ENCODE measurements at places on chromosomes 13 and 19.

DNA sequence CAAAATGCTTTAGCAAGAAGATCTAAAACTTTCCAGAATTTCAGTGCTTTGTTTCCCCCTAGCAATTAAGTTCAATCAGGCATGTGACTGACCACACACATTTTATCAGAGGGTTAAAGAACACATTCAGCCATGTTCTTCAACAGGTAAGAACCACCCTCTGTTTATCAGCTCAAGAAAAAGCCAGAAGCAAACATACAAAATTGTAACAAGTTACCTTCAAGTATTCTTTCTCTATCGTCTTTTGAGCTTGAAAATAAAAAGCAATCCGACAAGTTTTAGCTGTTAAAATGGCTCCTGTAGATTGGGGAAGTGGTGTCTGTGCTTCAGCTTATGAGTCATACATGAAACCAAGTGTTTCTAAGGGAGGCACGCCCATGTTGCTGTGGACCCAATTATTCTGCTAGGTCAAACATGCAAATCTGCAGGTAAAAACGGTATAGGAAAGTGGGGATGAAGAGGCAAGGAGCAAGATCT, at the start of gene ELF1:
ELF1 (minus strand) TSS at position 306 of the 477 bp plus-strand sequence. CDS start 37,262 bp downstream, outside the sequence.
- DNase-seq, result peak; percentile 14

DNA sequence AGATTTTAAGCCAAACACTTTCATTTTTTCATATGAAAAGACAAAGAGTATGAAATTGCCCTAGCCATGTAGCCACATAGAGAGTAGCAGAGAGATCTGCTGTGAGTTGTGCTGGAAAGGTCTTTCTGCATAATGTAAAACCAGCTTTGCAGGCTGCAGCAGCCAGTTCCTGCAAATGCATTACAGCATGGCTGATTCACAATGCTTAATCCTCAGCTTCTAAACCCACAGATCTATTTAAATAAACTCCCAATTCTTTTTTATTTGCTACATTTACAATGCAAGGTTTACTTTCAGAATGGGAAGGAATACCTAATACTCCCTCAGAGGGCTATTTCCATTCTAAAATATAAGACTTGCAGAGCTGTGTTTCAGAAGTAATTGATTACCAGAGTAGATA, 185.6 kb upstream of the STARD13 start:
- no peak for DNase-seq

GRCh38 chr13:102825400-102825799, 20.4 kb upstream of the ERCC5 start:
- DNase-seq, result no peak

- no peak for DNase-seq
Measured at GRCh38 chr19:44026622-44027021, 1.4 kb downstream of the ZNF222 start.

- DNase-seq, result no peak
Measured at GRCh38 chr13:106455190-106455589, 80.3 kb downstream of the EFNB2 start.

DNA sequence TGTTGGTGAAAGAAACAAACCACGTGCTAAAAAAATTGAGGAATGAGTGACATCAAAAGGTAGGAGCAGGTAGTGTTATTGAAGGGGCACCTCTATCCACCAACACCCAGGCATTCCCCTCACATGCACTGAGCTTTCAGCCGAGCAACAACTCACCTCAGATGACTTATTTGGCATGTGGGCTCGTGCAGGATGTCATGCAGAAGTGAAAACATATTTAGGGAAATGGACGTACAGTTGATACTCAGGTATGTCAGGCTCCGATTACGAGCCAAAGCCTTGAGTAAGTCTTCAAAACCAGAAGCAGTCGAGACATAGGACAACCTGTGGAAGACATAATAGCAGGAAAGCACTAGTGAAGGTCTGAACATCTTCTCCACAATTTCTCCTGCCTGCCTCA, 30.4 kb downstream of the NLRP11 start:
- DNase-seq, result no peak

DNA sequence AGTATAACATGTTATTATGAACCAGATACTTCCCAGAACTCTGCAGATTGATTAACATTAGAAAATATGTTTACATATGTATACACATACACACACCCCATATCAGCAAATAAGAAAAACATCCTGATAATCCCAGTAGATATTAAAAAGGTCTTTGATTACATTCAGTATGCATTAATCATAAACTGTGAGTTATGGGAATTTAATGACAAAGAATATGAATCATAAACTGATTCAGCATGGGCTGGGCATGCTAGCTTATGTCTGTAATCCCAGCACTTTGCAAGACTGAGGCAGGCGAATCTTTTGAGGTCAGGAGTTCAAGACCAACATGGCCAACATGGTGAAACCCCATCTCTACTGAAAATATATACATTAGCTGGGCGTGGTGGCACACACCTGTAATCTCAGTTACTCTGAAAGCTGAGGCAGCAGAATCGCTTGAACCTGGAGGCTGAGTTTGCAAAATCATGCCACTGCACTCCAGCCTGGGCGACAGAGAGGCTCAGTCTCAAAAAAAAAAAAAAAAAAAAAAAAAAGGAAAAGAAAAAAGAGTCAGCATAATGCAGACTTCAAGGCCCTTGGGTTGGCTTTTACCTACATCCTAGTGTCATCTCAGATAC, 581.9 kb upstream of the PRR20A start:
- no peak for DNase-seq

- DNase-seq, result peak; percentile 45
Measured at GRCh38 chr13:40464337-40465014, 202.0 kb downstream of the FOXO1 start.

DNA sequence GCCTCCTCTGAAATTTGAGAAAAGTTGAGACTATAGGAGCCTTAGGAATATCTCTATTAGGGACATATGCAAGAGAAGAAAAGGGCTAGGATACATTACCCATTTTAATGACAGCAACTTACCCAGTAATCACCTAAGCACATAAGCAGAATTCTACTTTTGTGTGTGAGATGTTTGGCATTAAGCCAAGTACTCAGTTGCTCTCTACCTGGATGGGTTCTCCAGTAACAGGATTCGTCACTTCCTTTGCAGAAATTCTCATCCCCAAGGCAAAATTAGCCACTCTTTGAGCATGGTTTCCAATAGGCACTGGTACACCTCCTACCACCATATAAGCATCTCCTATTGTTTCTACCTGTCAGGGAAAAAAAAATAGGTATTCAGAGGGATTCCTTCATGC, 95.1 kb downstream of the C13orf42 start:
- no peak for DNase-seq

GRCh38 chr13:72726726-72727416, 558 bp downstream of the MZT1 start:
- DNase-seq, result no peak

DNA sequence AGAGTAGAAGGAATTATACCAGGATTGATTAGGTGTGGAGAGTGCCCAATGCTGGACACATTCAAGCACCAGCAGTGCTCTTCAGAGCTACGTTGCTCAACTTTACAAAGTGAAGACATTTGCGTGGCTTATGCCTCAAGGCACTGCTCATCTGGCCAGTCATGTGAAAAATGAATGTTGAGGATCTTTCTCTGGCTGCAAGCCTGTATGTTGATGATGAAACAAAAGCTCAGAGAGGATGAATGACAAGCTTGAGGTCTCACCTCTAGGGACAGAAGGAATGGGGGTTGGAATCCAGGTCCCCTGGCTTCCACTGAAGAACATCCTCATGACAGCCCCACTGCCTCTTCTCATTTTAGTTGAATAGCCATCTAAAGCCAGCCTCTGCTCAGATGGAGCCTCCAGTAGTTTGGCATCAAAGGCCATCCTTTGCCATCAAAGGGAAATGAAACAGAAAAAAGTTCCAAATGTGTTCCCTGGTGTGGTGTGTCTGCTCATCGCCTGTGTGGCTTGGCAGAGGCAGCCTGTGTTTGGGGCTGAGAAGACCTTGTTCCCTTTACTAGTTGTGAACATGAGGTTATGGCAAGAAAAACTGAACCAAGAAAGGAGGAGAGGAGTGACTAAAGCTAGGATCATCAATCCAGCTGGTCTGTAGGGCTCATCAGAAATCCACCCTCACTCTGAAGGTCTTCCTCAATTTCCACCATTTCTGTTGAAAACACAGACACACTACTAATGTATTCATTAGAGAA, 114.0 kb upstream of the KL start:
- DNase-seq, result no peak

GRCh38 chr13:30847650-30848307, 58.3 kb upstream of the MEDAG start:
- peak; percentile 90 for DNase-seq

DNA sequence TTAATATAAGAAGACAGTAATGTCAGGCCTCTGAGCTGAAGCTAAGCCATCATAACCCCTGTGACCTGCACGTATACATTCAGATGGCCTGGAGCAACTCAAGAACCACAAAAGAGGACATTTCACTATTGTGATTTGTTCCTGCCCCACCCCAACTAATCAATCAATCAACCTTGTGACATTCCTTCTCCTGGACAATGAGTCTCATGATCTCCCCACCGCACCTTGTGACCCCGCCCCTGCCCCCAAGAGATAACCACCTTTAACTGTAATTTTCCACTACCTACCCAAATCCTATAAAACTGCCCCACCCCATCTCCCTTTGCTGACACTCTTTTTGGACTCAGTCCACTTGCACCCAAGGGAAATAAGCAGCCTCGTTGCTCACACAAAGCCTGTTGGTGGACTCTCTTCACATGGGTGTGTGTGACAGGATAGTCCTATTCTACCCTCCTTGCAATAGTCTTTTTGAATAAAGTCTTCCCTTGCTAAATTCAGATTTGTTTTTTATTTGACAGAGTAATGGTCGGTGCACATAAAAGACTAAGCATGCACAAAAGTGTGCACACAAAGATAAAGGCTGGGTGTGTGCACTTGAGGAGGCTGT, 14.0 kb downstream of the CD70 start:
- DNase-seq, result no peak

DNA sequence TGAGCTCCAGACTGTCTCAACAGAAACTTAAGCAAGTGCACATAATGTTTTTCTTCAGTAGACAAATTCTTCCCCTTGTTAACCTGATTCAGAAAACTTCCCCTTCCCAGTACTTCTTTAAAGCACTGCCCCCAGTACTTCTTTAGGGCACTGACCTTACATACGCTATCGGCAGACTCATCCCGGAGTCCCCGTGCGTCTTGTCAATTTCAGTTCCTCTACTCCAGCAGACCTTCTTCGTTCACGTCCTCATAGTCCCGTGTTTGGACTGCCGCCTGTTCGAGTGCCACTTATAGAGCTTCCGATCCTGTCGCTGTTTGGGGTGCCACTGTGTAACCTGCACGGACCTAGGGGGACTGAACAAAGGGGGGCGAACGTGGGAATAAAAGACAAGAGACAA, 29.0 kb downstream of the ZNF627 start:
- no peak for DNase-seq

- no peak for DNase-seq
Measured at GRCh38 chr19:45899253-45899652, 3.2 kb downstream of the MYPOP start.

DNA sequence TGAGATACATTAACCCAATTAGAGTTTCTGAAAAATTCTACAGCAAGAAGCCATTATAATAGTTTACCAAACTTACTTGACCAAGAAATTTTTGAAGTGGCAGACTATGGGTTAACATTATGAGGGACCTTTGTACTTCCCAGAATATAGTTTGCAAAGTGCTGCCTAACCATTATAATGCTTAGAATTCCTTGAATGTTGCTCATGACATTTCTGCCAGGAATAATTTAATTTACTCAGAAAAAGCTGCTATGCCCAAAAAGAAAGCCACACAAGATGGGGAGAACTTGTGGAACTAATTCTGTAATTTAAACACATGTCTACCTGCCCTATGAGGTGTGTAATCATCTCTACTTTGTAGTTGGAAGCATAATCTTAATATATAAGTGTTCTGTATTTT, 58.1 kb upstream of the MYCBP2 start:
- DNase-seq, result no peak

GRCh38 chr13:109244566-109244965, 541.8 kb downstream of the IRS2 start:
- no peak for DNase-seq

- no peak for DNase-seq
Measured at GRCh38 chr19:49374665-49375434, 11.2 kb downstream of the DKKL1 start.

- no peak for DNase-seq
Measured at GRCh38 chr19:32829345-32829896, 40.1 kb downstream of the SLC7A9 start.

DNA sequence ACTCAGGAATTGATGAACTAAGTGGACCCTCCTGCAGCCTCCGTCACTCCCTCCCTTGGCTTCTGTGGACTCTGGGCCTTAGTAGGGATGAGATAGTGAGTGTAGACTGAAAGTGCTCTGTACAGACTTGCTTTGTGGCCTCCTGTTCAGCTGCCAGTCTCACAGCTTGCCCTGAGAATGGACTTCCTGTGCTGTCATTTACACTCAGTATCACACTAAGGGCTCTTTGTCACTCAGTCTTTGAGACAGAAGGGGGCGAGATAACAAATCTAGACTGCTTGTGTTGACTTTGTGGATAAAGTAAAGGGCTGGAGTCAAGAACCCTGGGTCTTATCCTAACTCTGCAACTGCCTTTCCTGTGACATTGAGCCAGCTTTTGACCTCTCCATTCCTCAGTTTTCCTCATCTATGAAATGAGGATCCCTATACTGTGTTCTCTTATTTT, 21.0 kb upstream of the SPRY2 start:
- DNase-seq, result no peak

Measured in ascending aorta (tissue), 2 donors.